ENCODE measurements at places on chromosomes 13 and 19.
A peak's percentile ranks its signal among the peaks of the same experiment; 100 is the strongest.

DNA sequence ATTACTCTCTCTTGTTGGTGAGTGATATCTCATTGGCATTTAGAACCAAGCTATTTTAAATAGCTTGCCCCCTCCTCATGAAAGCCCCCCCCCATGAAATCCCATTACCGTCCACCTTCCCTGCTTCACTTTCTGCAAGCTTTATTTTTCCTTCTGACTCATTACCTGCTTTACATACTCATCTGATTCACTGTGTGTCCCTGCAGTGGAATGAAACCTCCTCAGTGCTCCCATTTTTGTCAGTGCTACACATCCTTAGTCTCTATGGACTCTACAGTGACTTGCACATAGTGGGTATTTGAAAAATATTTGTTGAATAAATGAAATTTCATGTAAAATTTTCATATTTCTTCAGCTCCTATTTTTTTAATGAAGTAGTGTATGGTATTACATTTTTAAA lies 62.3 kb downstream of the DOCK9 start:
- no peak for DNase-seq

- DNase-seq, result no peak
Observed at GRCh38 chr19:42419309-42419708, 7.9 kb downstream of the LIPE start.

- no peak for DNase-seq
Observed at GRCh38 chr19:50341091-50341564, 12.0 kb upstream of the KCNC3 start.

GRCh38 chr19:44696939-44697669 lies 1.8 kb upstream of the CEACAM16 start:
- DNase-seq, result no peak

GRCh38 chr19:2587001-2587719 lies 111.2 kb downstream of the GADD45B start:
- no peak for DNase-seq

DNA sequence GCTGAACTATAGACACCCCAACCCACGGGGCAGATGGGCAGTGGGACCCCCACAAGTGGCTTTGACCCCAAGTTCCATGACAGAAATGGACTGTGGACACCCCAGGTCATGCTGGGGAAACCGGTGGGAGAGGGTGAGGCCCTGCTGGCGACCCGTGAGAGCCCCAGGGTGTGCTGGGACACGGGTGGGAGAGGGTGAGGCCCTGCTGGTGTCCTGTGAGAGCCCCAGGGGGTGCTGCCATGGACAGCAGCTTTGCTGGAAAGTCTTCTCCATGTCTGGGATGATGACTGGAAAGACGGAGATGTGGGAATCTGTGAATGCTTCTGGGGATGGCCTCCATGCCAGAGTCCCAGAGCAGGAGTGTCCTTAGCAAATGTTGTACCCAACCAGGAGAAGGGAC lies 148.4 kb downstream of the URI1 start:
- no peak for DNase-seq

GRCh38 chr13:83008212-83008929 lies 873.9 kb downstream of the SLITRK1 start:
- no peak for DNase-seq

- no peak for DNase-seq
Observed at GRCh38 chr13:36282821-36283432, 14.7 kb downstream of the CCDC169 start.

DNA sequence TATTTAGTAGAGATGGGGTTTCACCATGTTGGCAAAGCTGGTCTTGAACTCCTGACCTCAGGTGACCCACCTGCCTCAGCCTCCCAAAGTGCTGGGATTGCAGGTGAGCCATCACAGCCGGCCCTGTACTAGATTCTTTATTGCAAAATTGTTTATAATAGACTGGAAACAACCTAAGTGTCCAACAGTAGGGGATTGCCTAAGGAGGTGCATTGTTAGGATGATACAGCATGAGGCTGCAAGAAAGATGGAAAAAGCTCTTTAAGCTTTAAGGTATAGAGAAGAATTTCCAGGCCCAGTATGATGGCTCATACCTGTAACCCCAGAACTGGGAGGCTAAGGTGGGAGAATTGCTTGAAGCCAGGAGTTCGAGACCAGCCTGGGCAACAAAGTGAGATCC lies 8.2 kb downstream of the BCAT2 start:
- no peak for DNase-seq

- DNase-seq, result no peak
Observed at GRCh38 chr13:39035204-39035603, 2.7 kb downstream of the PROSER1 start.

- no peak for DNase-seq
Observed at GRCh38 chr13:112784811-112785482, 95.1 kb downstream of the ATP11A start.

- no peak for DNase-seq
Observed at GRCh38 chr19:37981785-37982475, 74.9 kb downstream of the SIPA1L3 start.

DNA sequence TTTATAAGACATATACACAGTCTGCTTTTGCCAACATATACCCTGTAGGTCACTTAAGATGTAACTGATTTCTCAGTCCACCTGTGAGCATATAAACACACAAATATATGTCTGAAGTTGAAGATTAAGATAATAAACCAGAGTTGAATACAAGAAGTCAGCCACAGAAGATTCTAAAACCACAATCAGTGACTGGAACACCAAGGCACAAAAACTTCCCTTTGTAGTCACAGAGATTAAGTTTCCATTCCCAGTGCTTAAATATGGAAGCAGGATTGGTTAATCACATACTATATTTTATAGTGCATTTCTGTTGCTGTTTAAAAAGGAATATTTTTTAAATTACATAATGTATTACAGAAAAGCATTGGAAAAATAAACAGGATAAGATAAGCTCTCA lies 39.9 kb downstream of the MTMR6 start:
- DNase-seq, result no peak

DNA sequence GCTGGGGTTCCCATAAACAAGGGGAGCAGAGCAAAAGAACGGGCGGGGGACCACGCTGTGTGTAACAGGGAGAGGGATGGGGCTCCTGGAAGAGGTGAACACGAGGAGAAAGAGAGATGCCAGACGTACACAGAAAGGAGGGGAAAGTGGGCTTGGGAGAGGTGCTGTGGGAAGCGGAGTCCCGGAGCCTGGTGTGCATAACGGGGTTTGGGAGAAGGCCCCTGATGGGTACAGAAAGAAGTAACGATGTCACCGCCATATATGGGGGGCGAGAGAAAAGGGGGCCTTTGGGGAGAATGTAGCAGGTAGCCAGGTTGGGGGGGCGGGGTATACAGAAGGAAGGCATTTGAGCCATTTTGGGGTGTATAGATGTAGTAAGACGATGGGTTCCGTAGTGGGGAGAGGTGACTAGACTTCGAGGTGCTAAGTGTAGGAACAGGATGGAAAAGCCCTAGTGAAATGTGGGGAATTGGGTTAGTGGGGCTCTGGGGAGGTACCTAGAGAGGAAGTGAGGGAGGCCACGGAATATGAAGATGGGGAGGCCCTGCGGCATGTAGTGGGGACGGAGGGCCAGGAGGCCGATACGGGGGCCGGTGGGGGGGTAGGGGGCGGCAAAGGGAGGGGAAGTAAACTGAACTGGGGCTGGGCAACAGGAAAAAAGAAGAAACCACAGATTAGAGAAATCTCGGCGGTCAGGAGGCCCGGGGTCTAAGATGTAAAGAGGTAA lies 787 bp downstream of the ZNF580 start:
- no peak for DNase-seq

- no peak for DNase-seq
Observed at GRCh38 chr13:53474878-53475277, 446.3 kb downstream of the OLFM4 start.

- DNase-seq, result no peak
Observed at GRCh38 chr13:105630431-105630830, 905.0 kb downstream of the EFNB2 start.

- DNase-seq, result no peak
Observed at GRCh38 chr19:50320596-50320995, 8.6 kb downstream of the KCNC3 start.

- DNase-seq, result no peak
Observed at GRCh38 chr19:55016017-55016416, 22.0 kb downstream of the GP6 start.

DNA sequence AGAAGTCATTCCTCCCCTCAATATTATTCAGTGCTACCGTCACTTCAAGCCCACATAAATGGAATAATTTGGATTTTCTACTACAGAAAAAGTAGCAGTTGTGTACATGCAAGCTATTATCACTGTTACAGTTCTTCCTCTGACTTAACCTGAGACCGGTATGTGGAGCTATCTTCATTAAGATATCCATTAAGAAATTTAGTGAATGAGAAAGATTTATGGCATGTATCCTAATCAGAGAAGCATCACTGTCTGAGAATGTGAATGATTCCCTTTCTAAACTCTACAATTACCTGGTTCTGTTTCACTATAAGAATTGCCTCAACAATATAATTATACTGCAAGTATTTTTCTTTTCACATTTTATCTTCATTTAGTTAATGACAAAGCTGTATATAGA lies 278.7 kb downstream of the KLF5 start:
- no peak for DNase-seq

- DNase-seq, result no peak
Observed at GRCh38 chr13:24036115-24036514, 124.4 kb upstream of the SPATA13 start.

DNA sequence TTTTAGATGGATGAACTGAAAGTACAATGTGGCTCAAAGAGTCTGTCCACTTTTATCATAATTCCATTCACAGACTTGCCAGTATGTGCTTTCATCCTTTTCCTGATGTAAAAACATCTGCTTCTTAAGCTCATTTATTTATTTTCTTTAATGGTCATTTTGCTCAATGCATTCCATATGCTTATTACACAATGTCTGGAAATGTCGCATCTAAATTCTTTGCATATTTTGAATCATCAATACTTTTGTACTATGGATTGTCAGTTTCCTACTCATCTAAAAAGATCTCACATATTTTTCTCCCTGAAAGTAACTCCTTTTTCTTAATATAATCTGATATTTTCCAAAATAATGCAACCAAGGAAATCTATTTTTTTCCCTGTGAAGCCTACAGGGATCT lies 1315.8 kb downstream of the EFNB2 start:
- no peak for DNase-seq

DNA sequence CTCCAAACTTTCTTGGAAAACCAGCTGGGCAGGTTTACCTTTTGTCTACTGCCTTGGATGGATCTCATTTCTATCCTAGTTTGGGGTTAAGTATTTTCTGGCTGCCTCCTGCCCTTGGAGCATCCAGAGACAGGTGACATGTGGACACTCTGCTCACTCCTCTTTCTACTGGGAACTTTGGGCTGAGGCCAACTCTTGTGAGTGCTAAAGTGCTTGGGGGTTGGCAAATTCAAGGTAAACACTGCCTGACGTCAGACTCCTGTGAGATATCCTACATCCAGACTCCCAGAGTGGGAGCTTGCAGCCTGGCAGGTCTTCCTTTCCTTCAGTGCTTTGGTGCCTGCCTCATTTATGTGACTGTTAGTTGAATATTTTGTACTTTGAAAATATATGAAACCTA lies 388.1 kb downstream of the KCNRG start:
- no peak for DNase-seq

DNA sequence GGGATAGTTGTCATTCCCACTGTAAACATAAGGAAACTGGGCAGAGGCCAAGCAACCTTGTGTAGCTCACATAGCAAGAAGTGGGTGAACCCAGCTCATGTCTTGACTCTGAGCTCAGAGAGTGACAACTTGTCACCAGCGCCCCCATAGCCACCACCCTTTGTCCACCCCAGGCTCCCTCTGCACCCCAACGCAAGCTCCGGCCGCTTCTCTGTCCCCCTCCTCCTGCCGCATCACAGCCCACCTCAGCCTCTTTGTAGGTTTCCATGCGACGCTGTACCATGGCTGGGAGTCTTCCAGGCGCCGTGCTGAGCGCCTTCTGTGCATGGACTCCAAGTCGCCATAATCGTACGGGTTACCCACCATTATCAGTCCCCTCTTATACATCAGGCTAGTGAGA lies 3.3 kb downstream of the GP6 start:
- DNase-seq, result no peak

GRCh38 chr19:46265217-46265828 lies 31.5 kb upstream of the HIF3A start:
- peak; percentile 36 for DNase-seq

DNA sequence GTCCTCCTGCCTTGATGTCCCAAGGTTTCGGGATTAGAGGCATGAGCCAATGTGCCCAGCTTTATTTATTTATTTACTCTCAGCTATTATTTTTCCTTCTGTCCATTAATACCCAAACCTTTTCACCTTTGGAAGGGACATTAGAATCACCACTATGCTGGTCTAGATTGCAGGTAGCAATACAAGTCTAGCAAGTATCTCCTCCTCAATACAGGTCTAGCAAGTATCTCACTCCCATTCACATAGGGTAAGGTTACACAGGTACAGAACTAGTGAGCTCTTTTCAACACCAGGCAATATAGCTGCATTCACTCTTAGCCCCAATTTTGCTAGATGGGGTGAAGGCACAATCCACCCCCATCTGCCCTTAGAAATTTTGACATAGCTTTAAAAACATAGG lies 17.4 kb upstream of the SPRYD7 start:
- no peak for DNase-seq

DNA sequence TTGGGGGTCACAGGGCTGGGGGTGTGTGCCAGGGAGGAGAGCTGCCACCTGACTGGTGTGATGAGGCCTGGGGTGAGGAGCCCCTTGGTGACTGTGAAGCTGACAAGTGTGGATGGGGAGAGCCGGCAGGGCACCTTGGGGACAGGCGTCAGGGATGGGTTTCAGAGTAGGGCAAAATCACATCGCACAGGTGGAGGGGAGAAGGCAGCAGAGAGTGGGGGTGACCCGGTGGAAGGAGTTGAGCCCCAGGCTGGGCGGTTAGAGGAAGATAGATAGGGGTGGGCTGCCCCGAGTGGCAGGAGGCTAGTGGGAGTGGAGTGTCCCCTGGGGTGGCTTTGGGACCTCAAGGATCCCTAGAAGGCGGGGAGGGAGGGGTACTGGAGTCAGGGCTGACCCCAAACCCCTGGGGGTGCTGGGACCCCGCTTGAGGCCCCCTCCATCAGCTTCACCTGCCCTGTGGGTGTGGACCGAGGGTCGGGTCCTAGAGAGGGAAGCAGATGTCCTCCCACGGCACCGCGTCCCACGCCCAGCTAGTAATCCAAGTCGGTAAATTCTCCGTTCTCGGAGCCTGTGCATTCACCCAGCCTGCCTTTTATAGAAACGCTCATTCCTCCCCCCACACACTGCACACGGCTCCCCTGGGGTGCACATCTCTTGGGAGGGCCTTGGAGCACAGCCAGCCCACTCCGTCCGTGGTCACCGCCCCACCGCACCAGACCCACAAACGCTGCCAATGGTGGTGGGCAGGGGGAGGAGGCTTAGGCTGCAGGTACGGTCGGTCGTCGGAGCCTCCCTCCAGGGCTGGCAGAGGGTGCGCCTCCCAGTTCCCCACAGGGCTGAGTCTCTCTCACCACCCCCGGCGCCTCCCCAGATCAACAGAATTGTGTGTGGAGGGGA lies 2.4 kb downstream of the CTXN1 start:
- no peak for DNase-seq

GRCh38 chr13:79271616-79272015 lies 134.4 kb downstream of the RBM26 start:
- DNase-seq, result no peak
